ENCODE measurements at places on chromosomes 5 and 9.

DNA sequence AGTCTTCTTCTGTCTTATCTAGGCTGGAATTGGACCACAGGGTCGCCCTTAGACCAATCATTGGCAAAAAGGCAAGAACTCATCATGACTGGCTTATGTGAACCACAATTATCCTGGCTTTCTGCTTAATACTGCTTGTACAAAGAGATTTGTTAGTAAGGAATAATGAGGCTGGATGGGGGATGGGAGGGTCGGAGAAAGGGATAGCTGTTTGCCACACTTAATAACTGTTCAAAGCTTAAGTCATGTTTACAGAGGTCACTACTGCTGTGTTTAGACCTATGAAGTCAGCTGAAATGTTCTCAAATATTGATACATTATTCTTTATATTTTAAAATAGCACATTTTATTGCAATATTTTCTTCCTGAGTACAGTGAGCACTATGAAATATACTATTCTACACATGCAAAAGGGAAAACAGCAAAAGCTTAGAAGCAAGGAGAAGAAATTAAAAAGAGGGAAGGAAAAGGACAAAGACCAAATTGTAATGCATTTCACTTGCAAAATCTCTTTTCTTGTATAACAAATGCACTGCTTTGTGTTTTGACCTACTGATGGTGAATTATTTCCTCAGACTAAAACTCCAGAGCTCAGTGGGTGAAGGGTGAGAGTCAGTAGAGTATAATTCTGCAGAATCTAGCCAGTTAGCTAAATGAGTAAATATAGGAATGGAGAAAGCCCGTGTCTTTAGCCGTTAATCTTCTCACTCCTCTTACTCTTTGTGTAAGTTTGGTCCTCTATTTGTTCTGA, 404.9 kb upstream of the ZNF608 start:
- no peak for DNase-seq

GRCh38 chr5:102561894-102562760, 63.3 kb upstream of the SLCO6A1 start:
- no peak for DNase-seq

DNA sequence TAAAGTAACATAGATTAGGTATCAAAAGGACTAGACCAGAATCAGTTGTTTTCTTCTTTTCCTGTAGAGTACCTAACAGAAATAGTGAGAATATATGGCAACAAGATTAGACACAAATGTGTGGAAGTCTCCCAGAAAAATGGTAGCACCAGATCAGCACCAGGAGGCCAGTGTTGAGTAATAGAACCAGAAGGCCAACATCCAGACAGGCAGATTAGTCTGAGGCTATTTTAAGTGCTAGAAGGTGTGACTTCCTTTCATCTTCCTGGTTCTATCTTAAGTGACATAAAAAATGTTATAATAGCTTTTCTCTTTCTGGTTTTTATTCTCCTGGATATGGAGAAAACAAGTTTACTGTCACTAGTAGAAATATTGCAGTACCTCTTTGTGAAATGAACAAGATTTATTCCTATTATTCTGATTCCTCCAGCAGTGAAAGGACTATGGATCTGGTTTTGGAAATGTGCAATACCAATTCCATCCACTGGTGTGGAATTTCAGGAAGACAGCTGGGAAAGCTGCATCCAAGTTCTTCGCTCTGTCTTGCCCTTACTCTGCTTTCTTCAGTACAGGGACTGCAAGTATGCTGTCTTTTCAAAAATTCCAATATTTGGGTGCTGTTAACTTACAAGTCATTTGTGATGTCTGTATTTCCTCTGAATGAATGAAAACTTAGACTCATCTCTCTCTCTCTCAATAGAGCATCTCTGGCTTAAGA, 39.1 kb downstream of the SHLD3 start:
- no peak for DNase-seq

- DNase-seq = no peak
Measured at GRCh38 chr5:8135742-8136141, 266.8 kb downstream of the MTRR start.

DNA sequence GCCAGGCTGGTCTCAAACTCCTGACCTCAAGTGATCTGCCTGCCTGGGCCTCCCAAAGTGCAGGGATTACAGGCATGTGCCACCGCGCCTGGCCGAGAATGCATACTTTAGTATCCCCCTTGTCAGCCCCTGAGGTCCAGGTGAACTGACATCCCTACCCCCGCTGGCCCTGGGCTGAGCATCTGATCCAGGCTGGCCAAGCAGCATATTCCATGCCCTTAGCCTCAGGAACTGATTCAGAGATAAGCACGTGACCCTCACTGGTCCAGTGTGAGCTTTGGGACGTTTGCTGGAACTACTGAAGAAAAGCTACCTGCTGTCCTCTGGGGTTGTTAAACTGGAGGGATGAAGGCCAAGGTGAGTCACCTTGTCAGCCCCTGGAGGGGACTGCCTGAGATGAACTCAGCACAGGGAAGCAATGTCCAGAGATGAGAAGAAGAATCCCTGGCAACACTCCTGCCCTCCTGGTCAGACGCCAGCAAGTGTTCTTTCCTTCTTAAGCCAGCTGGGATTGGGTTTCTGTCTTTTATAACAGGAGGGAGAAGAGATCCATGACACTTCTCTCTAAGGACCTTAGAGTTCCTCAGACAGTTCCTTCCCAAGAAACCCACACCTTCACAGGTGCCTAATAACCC, 59.1 kb upstream of the FBXW11 start:
- no peak for DNase-seq

DNA sequence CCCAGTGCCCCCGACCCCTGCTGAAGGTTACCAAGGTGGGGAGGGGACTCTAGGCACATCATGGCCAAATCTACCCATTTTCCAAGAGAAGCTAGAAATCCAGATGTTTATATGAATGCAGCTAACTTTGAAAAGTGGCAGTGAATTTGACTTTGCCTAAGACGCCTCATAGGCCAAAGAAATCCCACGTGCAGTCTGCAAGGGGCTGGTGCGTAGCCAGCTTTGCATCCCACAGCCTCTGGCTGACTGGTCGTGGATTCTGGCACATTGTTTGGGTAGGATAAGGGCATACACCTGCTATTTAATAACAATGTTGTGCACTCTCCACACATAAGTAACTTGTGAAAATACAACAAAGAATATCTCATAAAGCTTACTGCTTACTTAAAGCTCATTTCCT, 3.5 kb upstream of the GADD45G start:
- DNase-seq = no peak

DNA sequence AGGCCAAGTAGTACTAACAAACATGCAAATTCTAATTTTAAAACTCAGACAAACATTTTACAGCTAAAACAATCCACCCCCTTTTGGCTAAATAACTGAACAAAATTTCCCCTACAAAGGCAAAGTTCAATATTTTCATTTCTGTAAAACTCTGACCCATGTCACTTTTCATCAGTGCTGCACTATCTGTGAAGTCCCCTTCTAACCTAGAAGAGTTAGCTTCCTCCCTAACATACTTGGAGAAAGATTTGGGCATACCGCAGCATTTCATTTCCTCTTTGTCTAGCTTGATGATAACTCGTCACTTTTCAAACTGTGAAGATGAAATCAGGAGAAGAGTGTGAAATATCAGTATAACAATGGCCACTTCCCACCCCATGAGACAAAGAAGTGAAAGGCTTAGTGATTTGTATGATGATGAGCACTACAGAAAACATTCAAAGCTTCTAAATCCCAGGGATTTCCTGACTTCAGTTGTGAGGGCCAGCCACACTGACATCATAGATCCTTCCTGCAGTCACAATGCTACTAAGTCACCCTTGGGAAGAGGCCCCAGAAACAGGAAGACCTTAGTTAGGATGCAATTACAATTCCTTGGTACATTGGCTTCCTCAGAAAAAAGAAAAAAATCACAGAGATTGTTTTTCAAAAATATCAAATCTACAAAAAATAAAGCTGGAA, at the start of gene FAM81B:
FAM81B (plus strand) TSS at position 555 of the 681 bp plus-strand sequence; CDS start at position 579, 24 bp downstream.
- no peak for DNase-seq

DNA sequence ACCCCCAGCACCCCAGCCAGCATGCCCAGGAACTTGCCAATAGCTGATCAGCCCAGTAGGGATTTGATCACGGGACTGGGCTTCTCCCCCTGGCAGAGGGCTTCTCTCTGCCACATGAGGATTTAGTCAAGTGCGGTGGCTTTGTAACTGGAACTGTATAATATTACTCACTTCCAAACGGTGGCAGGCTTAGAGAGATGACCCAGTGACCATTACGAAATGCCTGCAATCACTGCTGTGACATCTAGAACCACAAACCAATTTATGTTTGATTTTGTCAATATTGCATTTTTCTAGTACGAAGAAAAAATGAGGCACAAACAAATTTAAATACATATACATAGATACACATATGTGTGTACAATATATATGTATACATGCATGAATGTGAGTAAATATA, 192.1 kb downstream of the ERCC6L2 start:
- DNase-seq = no peak

- no peak for DNase-seq
Measured at GRCh38 chr5:150052956-150053712, 33.2 kb downstream of the CSF1R start.

GRCh38 chr9:21096172-21096900, 18.6 kb upstream of the IFNB1 start:
- DNase-seq = no peak

GRCh38 chr5:127298656-127299055, 8.1 kb downstream of the MEGF10 start:
- no peak for DNase-seq

DNA sequence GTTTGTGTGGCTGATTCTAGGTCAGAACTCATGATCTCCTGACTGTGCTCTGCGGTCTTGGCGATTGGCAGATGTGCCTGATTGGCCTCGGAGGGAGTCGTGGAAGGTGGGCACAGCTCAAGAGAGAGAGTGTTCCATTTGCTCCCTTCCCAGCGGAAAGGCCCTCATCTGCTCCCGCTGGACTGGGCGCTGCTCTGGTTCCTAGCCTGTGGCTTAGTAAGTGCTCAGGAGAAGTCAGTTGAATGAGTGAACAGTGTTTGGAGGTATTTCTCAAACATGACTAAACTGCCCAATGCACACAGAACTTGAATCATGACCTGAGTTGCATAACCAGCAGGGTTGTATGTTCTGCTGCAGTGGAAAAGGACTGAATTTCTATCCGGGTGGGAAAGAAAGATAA, 120.2 kb upstream of the PITX1 start:
- DNase-seq = no peak

GRCh38 chr5:52977264-52977897, 11.8 kb upstream of the ITGA2 start:
- DNase-seq = no peak

GRCh38 chr5:152004095-152004494, 79.4 kb upstream of the GLRA1 start:
- DNase-seq = no peak

GRCh38 chr9:89749500-89750116, 144.8 kb downstream of the GADD45G start:
- DNase-seq = no peak

GRCh38 chr5:131353991-131354390, 90.1 kb downstream of the CDC42SE2 start:
- DNase-seq = no peak

GRCh38 chr5:73357576-73357975, 91.0 kb downstream of the FOXD1 start:
- no peak for DNase-seq

GRCh38 chr9:77756449-77756848, 108.3 kb upstream of the GNA14 start:
- no peak for DNase-seq

GRCh38 chr5:76547242-76547890, 75.8 kb downstream of the F2RL2 start:
- no peak for DNase-seq

GRCh38 chr9:106846857-106847256, 16.1 kb upstream of the ZNF462 start:
- no peak for DNase-seq

DNA sequence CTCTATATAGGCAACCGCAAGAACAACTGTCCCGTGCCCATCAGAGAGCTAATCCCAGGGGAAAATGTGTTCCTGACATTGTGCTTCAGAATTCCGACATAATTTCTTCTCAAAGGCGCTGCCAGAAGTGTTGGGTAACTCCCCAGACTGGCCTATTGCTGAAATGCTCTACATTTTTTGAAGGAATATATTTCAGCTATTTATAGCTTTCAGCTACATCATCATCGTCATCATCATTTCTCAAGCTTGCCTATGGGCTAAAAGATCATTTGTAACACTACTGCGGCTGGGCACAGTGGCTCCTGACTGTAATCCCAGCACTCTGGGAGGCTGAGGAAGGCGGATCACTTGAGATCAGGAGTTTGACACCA, 49.7 kb downstream of the MYO10 start:
- DNase-seq = no peak

DNA sequence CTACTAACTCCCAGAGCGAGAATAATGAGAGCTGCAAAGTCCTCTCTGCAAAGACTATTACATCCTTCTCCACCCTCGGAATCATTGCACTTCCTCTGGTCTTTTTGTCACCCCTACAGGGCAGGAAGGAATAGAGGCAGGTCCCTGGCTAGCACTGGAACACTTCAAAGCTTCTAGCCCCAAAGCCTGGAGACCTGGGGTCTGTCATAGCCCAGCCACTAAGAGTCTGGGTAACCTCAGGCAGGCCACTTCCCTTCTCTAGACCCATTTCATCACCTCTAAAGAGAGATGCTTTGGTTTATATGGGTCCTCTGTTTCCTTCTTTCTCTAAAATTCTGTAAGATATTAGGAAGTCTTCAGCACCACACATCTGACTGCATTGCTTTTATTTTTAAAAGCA, 6.7 kb downstream of the ADRB2 start:
- no peak for DNase-seq

GRCh38 chr9:129640086-129640870, 1.7 kb downstream of the ASB6 start:
- no peak for DNase-seq

DNA sequence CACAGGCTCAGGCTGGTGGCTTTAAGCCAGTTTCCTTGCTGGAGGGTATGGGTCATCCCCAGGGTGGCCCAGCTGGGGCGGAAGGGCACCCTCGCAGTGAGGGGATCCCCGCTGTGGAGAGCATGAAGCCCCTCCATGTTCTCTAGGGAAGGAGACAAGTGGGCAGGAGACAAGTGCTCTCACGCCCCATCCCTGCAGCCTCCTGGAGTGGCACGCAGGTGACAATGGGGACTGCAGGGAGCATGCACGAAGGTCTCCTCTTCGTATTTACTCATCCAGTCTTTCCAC, 83.3 kb downstream of the GTF3C4 start:
- DNase-seq = no peak

DNA sequence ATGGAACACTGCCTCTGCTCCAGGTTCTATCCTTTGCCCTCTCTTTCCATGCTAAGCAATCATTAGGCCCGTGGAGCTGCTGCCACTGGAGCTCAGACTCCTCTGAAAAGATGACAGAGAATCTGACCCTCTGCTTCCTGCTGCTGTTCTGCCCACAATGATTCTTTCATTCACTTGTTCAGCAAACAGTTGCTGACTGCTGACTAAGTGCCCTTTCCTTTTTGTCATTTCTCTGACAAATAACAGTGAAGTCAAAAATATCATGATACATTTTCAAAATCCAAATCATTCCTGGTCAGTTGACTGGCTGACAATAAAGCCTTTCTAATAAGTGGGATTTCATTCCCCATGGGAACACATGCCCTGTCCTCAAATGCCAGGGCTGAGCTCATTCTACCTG, 110.1 kb downstream of the SIL1 start:
- no peak for DNase-seq

- no peak for DNase-seq
Measured at GRCh38 chr9:99079542-99079941, 25.4 kb upstream of the TGFBR1 start.

- DNase-seq = no peak
Measured at GRCh38 chr5:18119156-18119785, 485.0 kb downstream of the TAF11L14 start.

GRCh38 chr5:38048400-38048799, 208.6 kb upstream of the GDNF start:
- no peak for DNase-seq

Data from stimulated activated CD8-positive, alpha-beta memory T cell treated with anti-CD3 and anti-CD28 coated beads, Interleukin-4, amount 100 ng/mL, for 1 hour (primary cell).